Uterus (tissue), 4 donors: ENCODE measurements at places on chromosomes 7 and 10. TPM values are rescaled to one million over a fixed set of nuclear protein-coding genes. Genes with fewer than 3 reads are reported as not detected.
A peak's percentile ranks its signal among the peaks of the same experiment; 100 is the strongest.

- DNase-seq = no peak
Measured at GRCh38 chr10:84632866-84633265, 304.5 kb downstream of the CCSER2 start.

The CYP2C9 gene
- total RNA-seq = not detected

- DNase-seq = peak; percentile 27
Measured at GRCh38 chr10:45673074-45673648, 589 bp upstream of the ZFAND4 start.

The SLC29A3 gene
- total RNA-seq = 4.5 TPM

GRCh38 chr10:128373071-128373749 lies 247.0 kb upstream of the MKI67 start:
- DNase-seq = no peak

DNA sequence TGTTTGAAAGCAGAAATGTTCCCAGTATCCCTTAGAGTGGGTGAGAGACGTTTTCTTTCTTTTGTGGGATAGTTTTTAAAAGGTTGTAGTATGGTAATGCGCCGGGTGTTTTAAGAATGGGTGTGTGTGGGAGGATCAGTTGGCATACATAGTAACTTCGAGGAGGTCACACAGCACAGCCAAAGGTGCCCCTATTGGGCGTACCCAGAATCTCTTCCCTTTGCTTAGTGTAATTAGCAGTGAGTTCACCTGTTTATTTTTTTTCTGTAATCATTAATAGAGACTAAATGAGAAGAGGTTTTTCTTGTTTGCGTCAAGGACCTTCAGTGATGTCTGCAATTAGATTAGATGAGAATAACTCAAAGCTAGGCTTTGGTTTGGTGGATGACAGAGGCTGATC lies 1.5 kb downstream of the PLEKHA8 start:
- DNase-seq = no peak

GRCh38 chr7:101174322-101174854 lies 5.7 kb downstream of the NAT16 start:
- DNase-seq = no peak

The ST8SIA6 gene
- 0.77 TPM for total RNA-seq

GRCh38 chr10:127889605-127890195 lies 3.0 kb downstream of the CLRN3 start:
- DNase-seq = no peak

The AS3MT gene
- total RNA-seq = 0.51 TPM

DNA sequence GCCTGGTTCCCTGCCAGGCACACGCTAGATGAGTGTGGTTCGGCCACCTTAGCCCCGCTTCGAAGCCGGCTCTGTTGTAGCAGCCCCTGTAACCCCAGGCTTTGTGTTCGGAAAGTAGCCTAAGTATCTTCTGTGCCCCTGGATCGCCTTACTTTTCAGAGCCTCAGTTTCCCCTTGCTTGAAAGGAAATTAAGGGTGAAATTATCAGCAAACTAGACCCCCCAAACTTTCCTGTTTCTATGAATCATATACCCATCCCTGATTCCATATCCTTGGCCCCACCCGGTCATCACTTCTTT lies 312 bp downstream of the PDCD11 start:
- no peak for DNase-seq

- DNase-seq = no peak
Measured at GRCh38 chr10:72948762-72949161, 5.8 kb downstream of the PLA2G12B start.

DNA sequence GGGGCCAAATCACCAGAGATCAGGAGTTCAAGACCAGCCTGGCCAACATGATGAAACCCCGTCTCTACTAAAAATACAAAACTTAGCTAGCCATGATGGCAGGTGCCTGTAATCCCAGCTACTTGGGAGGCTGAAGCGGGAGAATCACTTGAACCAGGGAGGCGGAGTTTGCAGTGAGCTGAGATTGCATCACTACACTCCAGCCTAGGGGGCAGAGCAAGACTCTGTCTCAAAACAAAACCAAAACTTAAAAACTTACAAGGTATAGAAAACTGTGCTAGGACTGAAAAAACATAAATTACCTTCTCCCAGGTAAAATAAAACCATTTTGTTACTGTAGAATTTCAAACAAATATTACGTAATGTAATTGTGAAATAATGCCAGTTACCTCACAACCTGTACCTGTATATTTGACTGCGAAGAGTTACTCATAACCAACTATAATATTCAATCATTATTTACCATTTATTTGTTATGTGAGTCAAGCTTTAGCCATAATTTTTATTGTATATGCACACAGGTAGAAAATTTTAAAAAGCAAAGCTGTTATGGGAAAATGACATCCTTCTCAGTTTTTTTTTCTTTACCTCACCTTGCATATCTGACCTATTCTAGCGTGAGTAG lies 180.9 kb downstream of the SEMA3A start:
- no peak for DNase-seq

- DNase-seq = no peak
Measured at GRCh38 chr7:80775482-80775881, 137.0 kb downstream of the CD36 start.

DNA sequence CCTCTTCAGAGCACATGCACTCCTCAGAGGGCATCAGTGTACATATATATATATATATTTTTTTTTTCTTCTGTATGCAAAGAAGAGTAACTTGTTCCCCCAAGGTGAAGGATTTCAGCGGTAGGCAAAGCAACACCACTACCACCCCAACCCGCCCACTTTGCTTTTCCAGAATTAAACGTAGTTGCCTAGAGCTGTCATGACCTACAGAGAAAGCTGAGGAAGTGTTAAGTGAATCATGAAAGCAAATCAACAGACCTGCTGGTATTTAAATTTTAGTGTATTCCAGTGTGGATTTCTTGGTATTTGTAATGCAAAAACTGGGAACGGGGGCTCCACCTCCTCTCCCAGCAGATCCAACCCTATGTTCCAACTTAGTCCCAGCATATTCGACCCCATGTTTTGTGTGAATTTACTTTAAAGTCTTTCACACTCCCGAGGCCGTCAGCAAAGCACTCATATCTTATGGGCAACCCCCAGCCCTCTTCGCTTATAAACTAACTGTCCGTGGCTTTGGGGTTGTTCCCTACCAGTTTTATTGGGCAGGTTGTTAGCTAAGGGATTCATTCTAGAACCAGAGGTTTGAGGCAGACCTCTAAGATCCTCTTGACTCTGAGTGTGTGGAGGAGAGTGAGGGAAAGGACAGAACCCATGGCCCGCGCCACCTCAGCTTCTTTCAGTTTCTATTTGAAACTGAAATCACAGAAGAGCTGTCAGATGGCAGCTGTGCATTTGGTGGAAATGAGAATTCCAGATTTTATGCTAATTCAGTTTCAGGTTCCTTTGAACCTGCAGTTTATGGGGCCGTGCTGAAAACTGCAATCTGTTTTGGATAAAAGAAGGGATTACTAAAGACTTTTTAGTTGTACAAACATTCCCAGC lies 450.2 kb upstream of the GALNT17 start:
- DNase-seq = no peak
